Fibroblast of lung (primary cell): ENCODE measurements at places on chromosomes 11 and 22. TPM values are rescaled to one million over a fixed set of nuclear protein-coding genes. Genes with fewer than 3 reads are reported as not detected.

GRCh38 chr22:37733625-37734401 is 37.0 kb downstream of the TRIOBP start:
- DNase-seq = no peak
- no peak overlapping the region for H3K27ac ChIP-seq
- H3K4me3 ChIP-seq = no peak overlapping the region
- H3K36me3 ChIP-seq = no peaks in the 10 kb centered on the region
- H3K4me1 ChIP-seq = peaks cover 3% of the 10 kb centered on the region

- DNase-seq = no peak
- H3K4me1 ChIP-seq = peaks cover 3% of the 10 kb centered on the region
- no peak overlapping the region for H3K27ac ChIP-seq
- H3K4me3 ChIP-seq = no peak overlapping the region
- H3K36me3 ChIP-seq = no peaks in the 10 kb centered on the region
These were observed 1.5 kb downstream of the SLC35F2 start for GRCh38 chr11:107856981-107857517.

The MPZL3 gene
- 0.26 and 0.33 TPM in 2 replicates for total RNA-seq

DNA sequence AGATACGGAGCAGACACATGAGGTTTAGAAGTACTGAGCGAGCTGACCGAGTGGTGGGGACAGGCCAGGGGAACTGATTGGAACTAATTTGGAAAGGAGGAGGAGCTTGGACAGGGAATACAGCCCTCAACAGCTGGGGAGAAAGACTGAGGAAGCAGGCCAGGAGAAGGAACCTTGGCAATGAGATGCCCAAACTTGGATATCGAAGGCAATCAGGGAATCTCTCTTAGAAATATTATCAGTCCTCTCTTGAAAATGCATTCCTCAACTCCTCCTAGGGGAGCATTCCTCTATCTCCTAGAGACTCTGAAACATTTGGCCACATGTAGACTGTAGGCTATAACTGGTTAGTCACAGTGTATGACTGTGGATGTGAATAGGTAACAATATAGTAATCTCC is 284.6 kb downstream of the GUCY1A2 start:
- no peaks in the 10 kb centered on the region for H3K36me3 ChIP-seq
- H3K27me3 ChIP-seq = no peaks in the 10 kb centered on the region
- no peak overlapping the region for H3K4me3 ChIP-seq
- DNase-seq = peak; percentile 64
